NCI-H526 treated with DMSO at 0.1 percent for 48 hours (cell line): ENCODE measurements at places on chromosomes 13 and 19.

DNA sequence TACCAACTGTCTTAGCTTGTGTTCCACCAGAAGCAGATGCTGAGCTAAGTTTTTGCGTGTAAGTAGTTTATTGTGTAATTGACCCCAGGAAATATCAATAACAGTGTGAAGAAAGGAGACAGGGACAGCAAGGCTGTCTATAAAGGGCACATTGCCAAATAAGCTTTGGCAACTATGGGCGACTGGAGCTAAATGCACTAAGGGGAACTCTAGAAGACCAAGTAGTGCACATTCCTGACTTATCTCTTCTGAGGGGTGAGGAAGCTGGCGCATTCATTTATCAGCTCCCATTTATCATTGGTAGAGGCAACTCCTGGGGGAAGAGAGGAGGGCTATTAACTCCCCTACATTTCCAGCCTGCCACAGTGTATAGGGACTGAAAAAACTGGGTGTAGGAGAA lies 135.0 kb downstream of the DLEU7 start:
- no peak for DNase-seq

DNA sequence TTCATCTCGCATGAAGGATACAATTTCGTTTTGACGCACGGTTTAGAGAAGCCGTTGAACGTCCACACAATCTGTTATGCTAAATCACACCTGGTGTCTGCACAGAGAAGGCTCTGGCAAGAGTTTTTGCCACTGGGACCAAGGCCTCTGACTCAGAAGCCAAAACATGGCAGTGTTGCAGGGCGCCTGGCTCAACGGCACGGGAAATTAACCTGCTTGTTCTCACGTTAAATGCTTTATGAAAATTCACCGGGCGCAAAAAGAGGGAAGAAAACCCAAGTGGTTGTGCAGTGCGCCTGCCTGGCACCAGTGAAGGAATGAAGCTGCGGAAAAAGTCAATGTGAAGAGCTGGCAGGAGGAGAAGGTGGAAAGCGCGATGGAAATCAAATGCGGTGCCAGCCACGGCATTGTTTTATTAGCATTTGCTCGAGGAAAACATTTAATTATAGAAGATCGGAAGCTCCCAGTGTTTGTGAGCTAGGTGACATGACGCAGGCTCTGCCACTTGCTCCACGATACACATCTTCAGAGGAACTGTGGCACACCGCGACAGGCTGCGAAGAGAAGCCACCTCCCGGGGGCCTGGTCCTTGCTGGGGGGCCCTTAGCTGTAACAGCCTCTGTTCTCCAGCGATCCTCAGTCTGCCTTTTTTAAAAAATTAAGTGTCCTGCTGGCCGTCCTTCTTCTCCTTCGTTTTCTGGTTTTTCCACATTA lies 126.2 kb downstream of the ZIC5 start:
- peak; percentile 14 for DNase-seq

GRCh38 chr19:29527500-29528328 lies 1.9 kb downstream of the VSTM2B start:
- DNase-seq: no peak

GRCh38 chr19:8302734-8303133 lies 5.4 kb downstream of the CD320 start:
- DNase-seq: no peak

DNA sequence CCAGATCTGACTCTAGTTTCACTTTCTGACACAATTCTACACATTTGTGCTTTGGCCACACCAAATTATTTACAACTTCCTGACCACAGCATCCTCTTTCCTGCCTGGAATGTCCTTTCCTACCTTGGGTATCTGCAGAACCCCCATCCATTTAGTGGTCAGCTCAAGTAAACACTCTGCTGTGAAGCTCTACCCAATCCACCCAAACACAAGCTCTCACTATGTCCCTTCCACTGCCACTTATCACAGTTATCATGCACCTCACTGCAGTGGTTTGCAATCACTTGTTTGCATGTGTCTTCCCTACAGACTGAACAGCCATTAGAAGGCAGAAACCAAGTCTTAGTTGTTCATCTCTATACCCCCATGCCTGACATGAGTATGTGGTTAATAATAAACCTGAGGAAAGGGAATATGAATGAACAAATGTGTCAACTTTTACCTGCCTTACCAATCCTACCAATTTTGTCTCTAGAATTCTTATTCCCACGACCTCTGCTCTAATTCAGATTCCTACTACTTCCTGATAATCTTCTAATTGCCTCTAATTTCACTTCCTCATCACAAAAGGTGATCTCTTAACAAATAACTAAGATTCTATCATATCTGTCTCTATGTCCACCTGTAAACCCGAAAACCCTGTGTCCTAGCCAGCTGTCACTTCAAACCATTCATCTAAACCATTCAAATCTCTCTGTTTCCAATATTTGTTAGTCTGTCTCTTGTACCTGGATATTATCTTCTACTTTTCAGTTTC lies 25.1 kb downstream of the LNX2 start:
- DNase-seq: no peak
